ENCODE measurements at places on chromosomes 3 and 15. TPM values are rescaled to one million over a fixed set of nuclear protein-coding genes. Genes with fewer than 3 reads are reported as not detected.

DNA sequence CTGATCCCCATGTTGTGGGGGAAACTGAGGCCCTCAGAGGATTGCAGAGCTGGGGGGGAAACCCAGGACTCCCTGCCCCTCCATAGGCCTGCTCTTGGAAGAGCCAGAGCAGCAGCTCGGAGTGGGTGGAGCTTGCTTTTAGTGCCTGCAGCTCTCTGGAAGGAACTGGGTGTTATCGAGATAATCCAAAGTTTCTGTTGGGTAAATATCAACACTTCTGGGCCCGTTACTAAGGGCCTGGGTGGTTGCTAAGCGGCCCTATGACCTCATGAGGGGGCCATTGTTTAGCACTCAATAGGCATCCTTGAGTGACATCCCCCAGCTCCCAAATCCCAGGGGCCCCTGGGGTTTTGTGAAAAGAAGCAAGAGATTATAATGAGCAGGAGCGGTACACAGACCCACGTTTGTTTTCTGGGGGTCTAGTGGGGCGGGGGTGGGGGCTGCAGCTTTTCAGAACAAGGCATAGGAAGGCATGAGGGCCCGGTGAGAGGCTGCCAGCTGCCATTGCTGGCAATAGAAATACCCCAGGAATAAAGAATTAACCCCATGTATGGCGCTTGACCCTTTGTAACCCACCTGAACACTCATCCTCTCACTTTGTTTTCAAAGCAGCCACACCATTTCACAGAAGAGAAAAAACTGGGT lies 48.3 kb upstream of the ATP2B2 start:
- no peak overlapping the region for H3K27ac ChIP-seq
- no peaks in the 10 kb centered on the region for H3K27me3 ChIP-seq
- H3K36me3 ChIP-seq: no peaks in the 10 kb centered on the region

Gene CTDSPL
- total RNA-seq: 59.3 TPM

GRCh38 chr3:33557829-33558228 lies 117.6 kb upstream of the UBP1 start:
- H3K27ac ChIP-seq: no peak overlapping the region
- H3K36me3 ChIP-seq: no peaks in the 10 kb centered on the region
- H3K27me3 ChIP-seq: no peaks in the 10 kb centered on the region
- H3K4me1 ChIP-seq: no peaks in the 10 kb centered on the region
- no peak for DNase-seq

- H3K36me3 ChIP-seq: no peaks in the 10 kb centered on the region
- H3K4me1 ChIP-seq: no peaks in the 10 kb centered on the region
- H3K27ac ChIP-seq: no peak overlapping the region
- DNase-seq: no peak
- no peak overlapping the region for H3K4me3 ChIP-seq
These were observed 11.0 kb upstream of the PIK3CB start for GRCh38 chr3:138845771-138846173.

- H3K4me3 ChIP-seq: no peak overlapping the region
- H3K27ac ChIP-seq: no peak overlapping the region
- H3K27me3 ChIP-seq: no peaks in the 10 kb centered on the region
- H3K36me3 ChIP-seq: no peaks in the 10 kb centered on the region
- DNase-seq: no peak
These were observed 30.0 kb downstream of the RBMS3 start for GRCh38 chr3:29310865-29311264.

Gene TXNRD3
- total RNA-seq: 20.7 TPM

Gene HES1
- 92.4 TPM for total RNA-seq

- no peaks in the 10 kb centered on the region for H3K27me3 ChIP-seq
- H3K4me1 ChIP-seq: no peaks in the 10 kb centered on the region
- DNase-seq: no peak
- H3K4me3 ChIP-seq: no peak overlapping the region
These were observed 270.3 kb downstream of the RPLP1 start for GRCh38 chr15:69722924-69723323.

DNA sequence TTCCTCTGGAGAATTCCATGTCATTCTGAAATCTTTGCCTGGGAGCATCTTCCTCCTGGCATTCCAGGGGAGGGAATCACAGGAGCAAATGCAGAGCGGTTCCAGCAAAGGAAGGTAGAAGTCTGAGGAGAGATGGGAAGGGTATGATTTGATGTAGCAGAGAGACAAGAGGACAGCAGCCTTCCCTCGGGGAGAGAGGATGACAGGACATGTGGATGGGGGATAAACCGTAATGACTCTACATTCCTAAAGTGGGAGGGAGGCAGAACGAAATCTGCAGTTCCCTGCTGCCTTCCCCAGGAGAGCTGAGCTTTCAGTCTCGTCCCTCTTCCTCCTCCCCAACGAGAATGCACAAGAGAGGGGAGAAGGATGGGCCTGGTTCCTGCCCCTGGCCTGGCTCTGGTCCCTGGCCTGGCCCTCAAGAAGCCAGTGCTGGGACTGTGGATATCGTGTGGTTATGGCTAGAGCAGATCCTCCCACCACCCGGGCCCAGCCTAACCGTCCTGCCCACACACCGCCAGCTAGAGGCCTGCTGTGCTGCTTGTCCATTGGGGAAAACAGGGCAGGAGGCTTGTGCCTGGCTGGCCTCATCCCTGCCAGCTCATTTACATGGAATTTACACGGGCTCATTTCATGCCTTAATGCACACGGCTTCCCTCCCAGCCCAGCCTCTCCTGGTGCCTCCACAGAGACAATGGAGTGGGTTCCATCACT lies 26.6 kb downstream of the SEMA7A start:
- H3K27ac ChIP-seq: no peak overlapping the region
- no peak for DNase-seq
- H3K4me3 ChIP-seq: no peak overlapping the region
- no peaks in the 10 kb centered on the region for H3K36me3 ChIP-seq

DNA sequence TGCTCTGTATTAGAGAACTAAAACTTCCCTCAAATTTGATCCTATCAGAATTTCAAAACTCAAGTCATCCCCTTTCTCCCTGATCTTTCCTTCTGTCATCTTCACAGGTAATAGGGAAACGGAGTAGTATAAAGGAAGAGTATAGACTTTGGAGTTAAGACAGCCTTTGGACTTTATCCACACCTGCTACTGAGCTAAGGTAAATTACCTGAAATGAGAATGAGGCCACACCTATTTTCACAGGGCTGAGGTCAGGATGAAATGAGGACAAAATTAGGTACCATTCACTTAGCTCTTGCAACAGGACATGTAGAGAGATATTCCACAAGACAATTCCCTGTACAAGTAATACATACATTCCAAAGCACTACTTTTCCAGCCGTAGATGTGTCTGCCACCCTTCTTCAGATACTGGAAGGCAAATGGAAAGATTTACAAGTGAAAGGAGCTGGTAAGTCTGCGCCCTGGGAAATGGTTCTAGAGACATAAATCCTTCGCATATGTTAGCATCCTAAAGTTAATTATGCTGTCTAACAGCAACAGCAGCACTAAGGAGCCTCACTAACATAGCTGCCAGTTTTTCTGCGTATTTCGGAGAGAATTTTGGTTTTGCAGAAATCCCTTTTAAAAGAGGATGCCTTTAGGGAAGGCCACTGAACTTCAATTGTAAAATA lies 461.8 kb downstream of the SHQ1 start:
- no peak overlapping the region for H3K27ac ChIP-seq
- no peaks in the 10 kb centered on the region for H3K4me1 ChIP-seq
- DNase-seq: no peak
- H3K36me3 ChIP-seq: no peaks in the 10 kb centered on the region

DNA sequence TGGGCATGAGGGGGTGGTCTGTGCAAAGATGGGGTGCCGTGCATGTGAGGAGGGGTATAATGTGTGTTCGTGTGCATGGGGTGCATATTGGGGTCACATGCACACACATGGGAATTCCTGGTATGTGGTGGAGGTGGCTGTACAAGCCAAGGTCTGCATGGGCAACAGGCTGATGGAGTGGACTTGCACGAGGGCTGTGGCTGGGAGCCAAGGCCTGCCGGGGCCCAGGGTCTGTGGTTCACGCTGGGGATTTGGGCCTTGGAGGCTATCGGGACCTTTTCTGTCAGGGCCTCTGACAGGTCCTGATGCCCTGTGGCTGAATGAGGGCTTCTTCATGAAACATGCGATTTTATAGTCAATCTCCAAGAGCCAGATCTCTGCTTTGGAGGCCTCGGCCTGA lies 9.8 kb upstream of the PLXND1 start:
- DNase-seq: no peak
- no peak overlapping the region for H3K4me3 ChIP-seq
- H3K4me1 ChIP-seq: no peaks in the 10 kb centered on the region
- no peaks in the 10 kb centered on the region for H3K27me3 ChIP-seq

GRCh38 chr3:10609134-10609533 lies 103.7 kb upstream of the ATP2B2 start:
- no peaks in the 10 kb centered on the region for H3K4me1 ChIP-seq
- no peak for DNase-seq
- H3K27ac ChIP-seq: no peak overlapping the region
- no peaks in the 10 kb centered on the region for H3K27me3 ChIP-seq
- no peaks in the 10 kb centered on the region for H3K36me3 ChIP-seq

- no peaks in the 10 kb centered on the region for H3K27me3 ChIP-seq
- peak overlapping the region; percentile 88 for H3K27ac ChIP-seq
- no peaks in the 10 kb centered on the region for H3K36me3 ChIP-seq
- H3K4me1 ChIP-seq: peaks cover 21% of the 10 kb centered on the region
- DNase-seq: no peak
These were observed 35.2 kb downstream of the GRK7 start for GRCh38 chr3:141798448-141798845.

Gene WNT7A
- total RNA-seq: 0.11 TPM

DNA sequence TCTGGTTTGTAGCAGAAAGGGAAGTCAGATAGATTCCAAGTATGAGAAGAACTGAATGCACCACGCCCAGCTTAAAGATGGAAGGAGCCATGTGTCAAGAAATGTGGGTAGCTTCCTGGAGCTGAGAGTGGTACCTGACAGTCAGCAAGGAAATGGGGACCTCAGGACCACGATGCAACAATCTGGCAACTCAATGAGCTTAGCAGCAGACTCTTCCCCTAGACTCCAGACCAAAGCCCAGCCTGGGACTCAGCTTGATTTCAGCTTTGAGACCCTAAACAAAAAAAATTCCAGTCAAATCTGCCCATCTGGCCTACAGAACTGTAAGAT lies 24.4 kb downstream of the MIX23 start:
- no peaks in the 10 kb centered on the region for H3K4me1 ChIP-seq
- H3K27ac ChIP-seq: no peak overlapping the region
- H3K36me3 ChIP-seq: no peaks in the 10 kb centered on the region
- no peak overlapping the region for H3K4me3 ChIP-seq
- no peak for DNase-seq

GRCh38 chr3:123122525-123123315 lies 55.9 kb downstream of the PDIA5 start:
- H3K4me3 ChIP-seq: no peak overlapping the region
- no peaks in the 10 kb centered on the region for H3K4me1 ChIP-seq
- H3K27ac ChIP-seq: no peak overlapping the region
- no peaks in the 10 kb centered on the region for H3K27me3 ChIP-seq
- no peaks in the 10 kb centered on the region for H3K36me3 ChIP-seq

DNA sequence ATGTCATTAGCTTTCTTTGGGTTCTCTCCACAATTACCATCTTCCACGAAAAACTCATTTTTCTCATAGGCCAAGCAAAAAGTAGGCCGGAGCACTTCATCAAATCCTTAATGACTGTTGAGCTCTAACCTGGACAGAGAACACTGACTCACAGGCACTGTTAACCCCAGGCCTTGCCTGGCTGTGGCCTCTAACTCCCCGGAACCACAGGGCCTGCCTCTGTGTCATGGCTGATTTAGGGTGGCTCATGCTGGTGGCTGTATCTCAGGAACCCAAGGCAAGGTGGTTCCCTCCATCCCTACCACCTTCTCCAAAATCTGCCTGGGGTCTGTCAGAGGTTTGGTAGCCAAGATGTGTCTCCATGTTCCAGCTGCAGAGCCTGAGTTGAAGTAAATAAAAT lies 3.6 kb downstream of the CRTAP start:
- no peak for DNase-seq
- H3K4me3 ChIP-seq: no peak overlapping the region
- H3K36me3 ChIP-seq: no peaks in the 10 kb centered on the region
- H3K4me1 ChIP-seq: no peaks in the 10 kb centered on the region

DNA sequence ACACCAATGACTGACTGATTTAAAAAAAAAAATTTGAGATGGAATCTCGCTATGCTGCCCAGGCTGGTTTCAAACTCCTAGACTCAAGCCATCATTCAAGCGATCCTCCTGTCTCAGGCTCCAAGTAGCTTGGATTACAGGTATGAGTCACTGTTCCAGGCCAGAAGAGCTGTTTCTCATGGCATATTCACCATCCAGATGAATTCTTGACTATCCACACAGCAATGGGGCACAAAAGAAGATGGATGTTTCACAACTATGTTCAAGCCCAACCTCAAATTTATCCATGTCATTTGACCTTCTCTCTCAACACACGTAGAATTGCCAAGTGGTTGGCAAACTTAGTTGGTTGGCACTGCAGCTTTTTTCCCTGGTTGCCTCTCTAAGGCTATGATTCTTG lies 40.6 kb downstream of the PRICKLE2 start:
- no peaks in the 10 kb centered on the region for H3K27me3 ChIP-seq
- no peak overlapping the region for H3K27ac ChIP-seq
- H3K4me3 ChIP-seq: no peak overlapping the region
- no peaks in the 10 kb centered on the region for H3K4me1 ChIP-seq
- H3K36me3 ChIP-seq: no peaks in the 10 kb centered on the region
- no peak for DNase-seq

Gene FETUB
- not detected for total RNA-seq

DNA sequence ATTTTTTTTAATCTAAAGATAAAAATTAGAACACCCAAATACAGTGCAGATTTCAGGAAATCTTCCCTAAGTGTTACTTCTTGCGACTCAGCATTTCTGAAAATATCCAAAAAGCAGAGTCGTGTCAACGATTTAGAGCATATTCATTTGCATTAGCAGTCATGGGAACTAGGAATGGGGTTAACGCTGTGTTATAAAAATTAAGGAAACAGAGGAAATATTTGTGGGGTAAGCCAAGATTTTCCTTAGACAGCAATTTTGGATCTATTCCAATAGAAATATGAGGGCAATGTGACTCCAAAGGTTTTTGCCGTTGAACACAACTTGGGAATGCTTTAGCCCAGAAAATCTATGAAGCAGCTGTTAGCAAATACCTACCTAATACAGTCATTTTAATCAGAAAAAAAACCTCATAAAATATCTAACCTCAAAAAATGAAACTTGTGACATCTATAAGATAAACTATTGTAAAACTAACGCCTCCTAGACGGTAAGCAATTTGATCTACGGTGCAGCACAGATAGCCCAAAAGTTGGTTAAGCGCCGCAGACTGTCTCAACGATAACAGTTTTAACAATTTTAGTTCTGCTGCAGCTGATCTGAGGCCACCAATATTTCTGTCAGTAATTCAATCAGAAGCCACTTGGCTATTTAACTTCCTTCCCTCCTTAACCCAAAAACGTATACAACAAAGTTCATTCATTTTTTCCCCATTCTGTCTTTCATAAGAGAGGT lies 5.8 kb upstream of the ATP11B start:
- no peak overlapping the region for H3K4me3 ChIP-seq
- H3K27me3 ChIP-seq: no peaks in the 10 kb centered on the region
- H3K27ac ChIP-seq: no peak overlapping the region
- H3K4me1 ChIP-seq: no peaks in the 10 kb centered on the region
- no peak for DNase-seq

Gene CACNA1D
- total RNA-seq: 45.1 TPM

Gene NANOGP8
- total RNA-seq: not detected

Measured in prostate gland (tissue), 2 donors.